ENCODE measurements at places on chromosomes 7 and 10.

GRCh38 chr10:129097776-129098330, 369.2 kb upstream of the MGMT start:
- no peak overlapping the region for H3K4me3 ChIP-seq
- H3K27me3 ChIP-seq = no peaks in the 10 kb centered on the region
- H3K27ac ChIP-seq = no peak overlapping the region

- H3K27me3 ChIP-seq = no peaks in the 10 kb centered on the region
- H3K4me1 ChIP-seq = no peaks in the 10 kb centered on the region
- no peak overlapping the region for H3K27ac ChIP-seq
- no peaks in the 10 kb centered on the region for H3K36me3 ChIP-seq
These were observed 55.2 kb upstream of the EZH2 start for GRCh38 chr7:148939128-148939755.

GRCh38 chr7:30869794-30870611, 41.6 kb upstream of the AQP1 start:
- no peaks in the 10 kb centered on the region for H3K4me1 ChIP-seq
- H3K36me3 ChIP-seq = no peaks in the 10 kb centered on the region
- no peaks in the 10 kb centered on the region for H3K27me3 ChIP-seq
- no peak overlapping the region for H3K4me3 ChIP-seq
- no peak overlapping the region for H3K27ac ChIP-seq

DNA sequence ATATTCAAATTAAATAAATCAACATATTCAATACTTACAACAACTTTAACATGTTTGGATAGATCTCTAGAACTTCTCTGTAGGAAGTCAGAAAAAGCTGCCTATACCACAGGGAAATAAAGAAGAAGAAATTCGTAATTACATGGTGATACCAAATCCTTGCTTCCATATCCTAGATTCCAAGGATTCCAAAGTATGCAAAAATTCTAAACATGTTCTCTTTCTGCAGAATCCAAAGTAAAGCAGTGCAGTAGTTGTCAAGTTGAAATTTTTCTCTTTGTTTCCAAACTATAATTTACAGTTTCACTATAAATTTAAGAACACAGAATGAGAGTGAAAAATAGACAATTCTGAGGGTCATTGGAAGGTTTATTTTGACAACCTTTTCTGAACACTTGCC, 233.7 kb upstream of the PTN start:
- no peak overlapping the region for H3K27ac ChIP-seq
- no peaks in the 10 kb centered on the region for H3K36me3 ChIP-seq
- DNase-seq = peak; percentile 23
- no peaks in the 10 kb centered on the region for H3K4me1 ChIP-seq
- no peak overlapping the region for H3K4me3 ChIP-seq

DNA sequence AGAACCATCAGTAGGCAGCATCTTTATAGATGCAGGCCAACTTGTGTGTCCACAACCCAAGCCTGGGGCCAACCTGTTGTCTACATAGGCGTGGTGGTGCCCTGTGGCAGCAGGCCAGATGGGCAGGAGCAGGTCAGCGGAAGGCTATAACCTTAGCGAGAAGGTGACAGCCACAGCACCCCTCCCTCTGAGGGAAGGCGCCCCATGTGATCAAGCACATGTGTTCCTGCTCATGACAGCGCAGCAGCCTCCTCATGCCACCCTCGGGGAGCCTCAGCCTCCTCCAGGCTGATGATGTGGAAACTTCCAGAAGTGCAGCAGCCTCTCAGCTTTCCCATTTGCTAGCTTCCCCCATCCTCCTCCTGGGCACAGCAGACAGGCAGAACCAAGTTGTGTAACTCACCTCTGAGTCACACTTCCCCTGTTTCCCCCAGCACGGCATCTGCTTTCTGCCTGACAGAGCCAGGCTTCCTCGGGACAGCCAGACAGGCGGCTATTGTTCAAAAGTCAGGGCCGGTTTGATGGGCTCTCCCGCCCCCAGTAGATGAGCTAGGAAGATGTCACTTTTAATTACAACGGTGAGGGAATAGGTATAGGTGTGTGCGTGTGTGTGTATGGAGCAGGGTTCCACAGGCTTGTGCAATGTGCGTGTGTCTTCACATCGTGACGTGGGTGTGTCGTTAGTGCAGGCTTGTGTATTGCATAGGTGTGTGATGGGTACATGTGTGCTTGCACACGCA, 312.0 kb upstream of the ZMIZ1 start:
- no peaks in the 10 kb centered on the region for H3K27me3 ChIP-seq
- peak; percentile 84 for DNase-seq
- H3K36me3 ChIP-seq = no peaks in the 10 kb centered on the region
- no peak overlapping the region for H3K4me3 ChIP-seq

DNA sequence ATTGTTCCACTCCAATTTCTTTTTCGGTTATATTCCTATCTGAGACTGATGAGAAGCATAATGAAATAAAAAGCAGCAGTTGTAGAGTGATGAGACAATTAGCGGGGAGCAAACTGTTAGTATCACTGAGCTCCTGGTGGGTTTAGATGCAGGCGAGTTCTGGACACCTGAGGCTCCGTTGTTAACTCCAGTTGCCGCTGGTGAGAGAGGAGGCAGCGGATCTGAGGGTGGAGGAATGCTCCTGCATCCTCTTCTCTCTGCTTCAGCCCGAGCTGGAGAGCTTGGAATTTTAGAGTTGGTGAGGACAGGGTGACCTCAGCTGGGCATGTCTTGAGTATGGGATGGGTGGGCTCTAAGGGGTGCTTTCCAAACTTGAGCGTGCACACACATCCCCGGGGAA, 31.4 kb downstream of the LRMDA start:
- no peak for DNase-seq
- H3K27ac ChIP-seq = no peak overlapping the region
- H3K4me3 ChIP-seq = no peak overlapping the region
- no peaks in the 10 kb centered on the region for H3K27me3 ChIP-seq

GRCh38 chr10:99845837-99846382, 63.5 kb downstream of the ABCC2 start:
- H3K27me3 ChIP-seq = no peaks in the 10 kb centered on the region
- no peaks in the 10 kb centered on the region for H3K4me1 ChIP-seq
- H3K36me3 ChIP-seq = no peaks in the 10 kb centered on the region
- no peak overlapping the region for H3K27ac ChIP-seq

All from mesendoderm (in vitro differentiated cells).